ENCODE measurements at places on chromosomes 2 and 18.

DNA sequence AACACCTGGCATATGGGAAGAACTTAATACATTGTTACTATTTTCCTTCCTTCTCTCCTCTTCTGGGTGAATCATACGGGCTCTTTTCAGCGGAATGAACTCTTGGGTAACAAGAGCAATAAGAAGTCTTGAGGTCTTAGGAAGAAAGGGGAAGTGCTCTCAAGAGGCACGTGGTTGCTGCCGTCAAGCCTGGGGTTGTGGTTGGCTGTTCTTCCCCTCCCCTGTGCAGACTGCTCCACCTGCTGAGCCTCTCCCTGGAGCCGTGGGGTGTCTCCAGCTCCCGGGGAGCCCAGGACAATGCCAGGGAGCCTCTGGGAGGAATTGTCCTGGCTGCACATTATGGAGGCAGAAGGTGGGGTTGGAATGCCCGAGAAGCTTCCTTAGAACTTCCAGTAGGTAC lies 19.4 kb downstream of the TOGARAM2 start:
- no peak for DNase-seq

DNA sequence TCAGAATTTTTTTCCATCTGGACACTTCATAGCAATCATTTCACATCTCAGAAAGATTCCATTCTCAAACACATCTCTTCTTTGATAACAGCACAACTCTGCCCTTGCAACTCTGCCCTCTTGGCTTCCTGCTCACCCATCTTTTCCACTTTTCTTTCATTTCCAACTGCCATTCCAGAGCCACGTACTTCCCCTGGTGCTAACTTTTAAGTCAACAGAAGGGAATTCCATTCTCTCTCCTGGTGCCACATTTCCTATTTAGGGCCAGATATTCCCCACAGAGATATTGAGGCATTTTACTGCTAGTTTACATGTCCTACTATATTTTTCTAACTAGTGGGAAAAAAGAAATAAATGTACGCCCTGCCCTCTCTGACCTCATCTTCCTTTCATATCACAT lies 590.2 kb downstream of the ARHGAP15 start:
- DNase-seq = no peak

DNA sequence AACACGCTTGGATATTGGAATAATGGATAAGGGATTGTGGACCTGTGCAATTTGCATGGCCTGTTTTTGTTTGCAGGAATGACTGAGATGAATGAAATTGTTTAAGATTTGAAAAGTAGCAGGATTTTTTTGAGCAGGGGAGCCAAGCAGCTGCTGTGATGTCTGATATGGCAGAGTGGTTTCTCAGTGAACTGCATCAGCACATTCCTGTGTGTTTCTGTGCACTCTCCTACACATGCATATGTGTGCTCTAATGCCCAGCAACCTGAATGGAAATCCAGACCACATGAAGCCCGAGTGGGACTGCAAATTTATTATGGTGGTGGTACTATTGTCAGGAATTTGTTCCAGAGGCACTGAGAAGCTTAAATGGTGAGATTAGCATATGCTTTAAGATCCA lies 161.7 kb downstream of the PARD3B start:
- no peak for DNase-seq

DNA sequence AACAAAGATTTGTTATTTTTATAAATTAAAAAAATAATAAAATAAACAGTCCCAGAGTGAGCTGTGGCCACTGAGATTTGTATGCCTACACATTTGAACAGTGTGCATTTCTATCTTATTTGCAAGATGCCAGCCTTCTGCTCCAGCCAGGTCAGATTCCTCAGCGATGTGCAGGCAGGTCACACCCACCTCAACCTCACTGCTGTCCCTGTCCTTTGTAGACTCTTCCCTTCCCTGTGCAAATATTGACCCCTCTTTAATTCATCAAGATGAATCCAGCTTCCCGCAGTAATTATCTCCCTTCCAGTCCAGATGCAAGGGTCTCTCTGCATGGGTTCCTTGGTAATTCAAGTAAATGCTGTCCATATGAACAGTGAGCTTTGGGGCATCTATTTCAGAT lies 256.2 kb downstream of the PIEZO2 start:
- DNase-seq = no peak

DNA sequence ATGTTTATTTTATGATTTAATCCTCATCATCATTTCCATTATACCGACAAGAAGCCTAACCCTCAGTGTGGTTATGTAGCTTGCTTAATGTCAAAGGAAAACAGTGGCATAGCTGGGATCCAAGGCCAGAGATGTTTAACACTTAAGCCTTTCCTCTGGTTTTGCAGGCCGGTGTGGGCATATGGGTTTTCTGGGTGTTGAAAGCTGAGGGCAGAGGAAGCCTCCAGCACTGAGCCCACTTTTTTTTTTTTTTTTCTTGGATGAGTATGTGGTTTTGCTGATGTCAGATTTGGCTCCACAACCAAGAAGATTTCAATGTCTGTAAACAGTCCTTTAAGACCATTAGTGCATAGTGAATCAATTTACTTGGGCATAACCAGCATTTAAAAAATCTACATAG lies 41.3 kb downstream of the LHCGR start:
- no peak for DNase-seq

DNA sequence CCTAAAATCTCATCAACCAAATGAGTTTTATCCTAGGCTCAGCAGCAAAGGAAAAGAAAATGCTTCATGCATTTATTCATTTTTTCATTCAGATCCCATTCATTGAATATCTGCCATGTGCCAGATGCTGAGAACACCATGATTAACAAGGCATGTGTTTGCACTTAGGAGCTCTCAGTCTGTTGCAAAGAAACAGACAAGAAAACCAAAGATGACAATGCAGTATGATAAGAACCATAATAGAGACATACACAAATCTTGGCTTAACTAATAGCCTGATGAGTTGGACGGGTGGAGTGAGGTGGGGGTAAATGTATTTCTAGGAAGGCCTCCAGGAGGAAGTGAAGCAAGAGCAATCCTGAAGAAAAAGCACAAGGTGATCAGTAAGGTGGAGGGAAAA lies 177.8 kb upstream of the SCN7A start:
- DNase-seq = no peak

DNA sequence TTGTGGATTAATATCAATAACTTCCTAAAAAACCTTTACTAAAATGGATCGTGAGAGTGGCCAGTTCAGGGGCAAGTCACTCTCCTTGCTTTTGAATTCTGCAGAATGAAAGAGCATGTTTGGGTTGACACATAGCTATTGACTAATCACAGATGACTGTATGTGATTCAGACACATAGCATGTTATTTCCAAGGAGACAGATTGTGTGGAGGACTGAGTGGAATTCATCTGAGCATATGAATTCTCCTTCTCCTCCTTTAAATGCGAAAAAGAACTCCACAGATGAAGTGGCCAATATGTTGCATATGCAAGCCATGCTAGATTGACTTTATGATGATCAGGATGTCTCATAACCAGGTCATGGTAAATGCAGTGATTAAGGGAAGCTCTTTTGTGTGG lies 249.4 kb upstream of the FAM98A start:
- peak; percentile 66 for DNase-seq

- DNase-seq = no peak
Observed at GRCh38 chr2:61016392-61017002, 1.0 kb upstream of the PEX13 start.

- DNase-seq = no peak
Observed at GRCh38 chr2:219174801-219175200, 1.9 kb downstream of the CNPPD1 start.

DNA sequence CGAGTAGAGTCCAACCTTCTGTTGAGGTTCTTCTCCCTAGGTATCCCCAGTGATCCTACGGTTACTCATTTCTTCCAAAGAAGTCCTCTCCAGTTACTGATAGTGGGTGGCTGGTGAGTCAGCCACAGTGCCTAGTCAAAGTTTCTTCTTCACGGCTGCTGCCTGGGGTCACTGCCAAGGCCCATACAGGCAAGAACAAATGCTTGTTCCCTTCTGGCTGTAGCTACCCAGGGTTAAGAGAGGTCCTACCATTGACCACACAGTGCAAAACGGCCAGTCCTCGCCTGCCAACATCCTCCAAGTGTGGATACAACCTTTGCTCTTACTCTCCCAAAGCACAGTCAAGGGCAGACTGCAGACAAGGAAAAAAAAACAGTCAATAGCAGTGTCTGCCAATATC lies 2.9 kb upstream of the PTPN4 start:
- peak; percentile 59 for DNase-seq

- DNase-seq = no peak
Observed at GRCh38 chr2:106270471-106270891, 76.4 kb upstream of the UXS1 start.

DNA sequence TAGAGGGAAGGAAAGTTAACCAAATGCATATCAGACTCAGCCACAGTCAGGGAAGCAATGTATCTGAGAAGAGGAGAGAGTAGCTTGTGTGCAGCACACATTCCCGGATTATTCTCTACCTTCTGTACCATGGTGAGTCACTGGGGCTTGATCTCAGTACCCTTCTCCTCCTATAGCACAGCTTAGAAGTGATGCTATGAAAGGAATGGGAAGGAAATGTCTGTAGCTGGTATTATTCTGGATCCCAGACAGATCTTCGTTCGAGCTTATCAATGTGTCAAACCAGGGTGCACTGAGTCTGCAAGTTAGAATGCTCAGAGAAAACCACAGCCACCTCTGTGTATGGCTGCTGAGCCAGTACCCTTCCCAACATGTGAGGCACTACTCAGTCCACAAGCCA lies 88.0 kb upstream of the NFU1 start:
- DNase-seq = no peak

GRCh38 chr2:40220177-40220925 lies 231.5 kb downstream of the SLC8A1 start:
- peak; percentile 11 for DNase-seq

DNA sequence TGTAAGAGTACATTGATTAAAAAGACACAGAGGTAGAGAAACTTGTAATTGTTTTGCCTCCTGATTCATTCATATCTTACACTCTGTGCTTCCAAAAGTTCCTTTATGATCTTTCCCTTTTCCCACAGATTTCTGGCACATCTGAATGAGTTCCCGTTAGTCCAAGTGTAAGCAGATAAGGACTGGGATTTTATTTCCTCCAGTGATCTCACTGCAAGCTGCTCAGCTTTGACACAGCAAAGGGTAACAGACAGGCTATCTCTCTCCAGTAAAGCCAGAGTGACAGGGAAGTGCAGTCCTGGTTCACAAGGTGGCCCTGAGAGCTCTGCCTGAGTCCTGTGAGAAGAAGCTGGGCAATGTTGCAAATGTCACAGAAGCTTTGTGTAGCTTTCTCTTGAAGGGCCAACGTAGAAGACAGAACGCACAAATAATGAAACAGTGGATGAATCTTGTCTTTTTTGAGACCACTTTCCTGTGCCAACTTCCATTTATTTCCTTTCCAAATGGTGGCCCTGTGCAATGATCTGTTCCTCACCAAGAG lies 32.5 kb upstream of the KCNE4 start:
- no peak for DNase-seq

- DNase-seq = no peak
Observed at GRCh38 chr2:222769446-222769845, 91.4 kb upstream of the ACSL3 start.

DNA sequence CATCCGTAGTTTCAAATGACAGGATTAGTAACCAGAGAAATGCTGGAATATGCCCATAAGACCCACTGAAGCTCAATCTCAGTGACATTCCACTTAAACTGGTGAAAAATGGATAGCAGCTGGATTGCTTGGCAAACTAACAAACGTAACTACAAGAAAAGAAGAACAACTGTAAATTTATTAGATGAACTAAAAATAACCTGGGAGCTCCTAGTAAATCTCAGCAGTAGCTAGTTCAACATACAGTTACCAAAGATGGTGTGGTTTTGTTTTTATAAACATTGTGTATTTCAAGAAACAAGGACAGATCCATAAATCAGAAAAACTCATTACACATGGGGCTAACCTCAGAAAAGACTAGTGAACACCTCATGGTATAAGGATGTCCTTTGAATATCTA lies 531.9 kb downstream of the XIRP2 start:
- no peak for DNase-seq

DNA sequence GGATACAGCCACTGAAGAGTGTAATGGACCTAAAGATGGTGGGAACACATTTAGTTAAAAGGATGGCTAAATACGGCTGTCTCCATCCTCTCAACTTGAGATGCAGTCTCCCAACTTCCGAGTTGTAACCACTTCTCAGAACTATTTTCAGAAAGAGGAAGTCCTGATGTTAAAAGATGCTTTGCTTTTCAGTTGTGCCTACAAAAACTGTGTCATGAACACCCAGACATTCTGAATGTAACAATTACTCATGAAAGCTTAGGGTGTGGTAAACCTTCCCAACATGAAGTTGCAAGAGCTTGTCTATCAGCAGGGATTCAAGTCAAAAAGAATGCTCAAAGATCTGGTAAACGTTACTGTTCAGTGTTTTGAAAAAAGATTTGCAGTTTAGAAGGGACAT lies 147.9 kb downstream of the DOCK10 start:
- no peak for DNase-seq

GRCh38 chr2:181574321-181574720 lies 82.6 kb downstream of the CERKL start:
- no peak for DNase-seq

- no peak for DNase-seq
Observed at GRCh38 chr2:233153146-233153798, 93.1 kb downstream of the INPP5D start.

DNA sequence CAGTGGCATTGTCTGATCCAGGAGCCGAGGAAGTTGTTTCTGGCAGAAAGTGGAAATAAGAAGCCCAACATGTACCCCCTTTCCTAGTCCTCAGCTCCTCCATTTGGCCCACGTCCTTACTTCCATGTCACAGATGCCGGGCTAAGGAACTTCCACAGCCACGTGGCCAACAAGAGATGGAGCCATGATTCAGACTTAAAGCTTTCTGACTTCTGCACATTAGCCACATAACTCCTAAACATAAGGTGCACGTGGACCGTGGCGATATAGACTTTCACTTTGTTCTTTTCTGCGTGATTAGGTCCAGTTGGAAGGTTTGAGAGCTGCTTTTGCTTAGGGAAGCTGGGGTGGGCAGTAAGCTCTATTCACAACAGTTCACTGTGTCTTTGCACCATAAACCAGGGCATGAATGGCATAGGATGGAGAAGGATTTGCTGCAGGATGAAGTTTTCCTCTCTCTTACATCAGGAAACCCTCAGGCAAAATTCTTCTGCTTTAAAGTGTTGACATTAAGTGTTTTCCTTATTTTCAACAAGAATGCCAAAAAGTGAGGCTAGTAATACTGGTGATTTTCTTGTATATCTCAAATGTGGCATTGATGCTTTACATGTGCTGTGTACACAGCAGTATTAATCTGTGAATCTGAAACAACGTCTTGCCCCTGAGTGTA lies 61.2 kb upstream of the RBM44 start:
- DNase-seq = no peak

- DNase-seq = peak; percentile 51
Observed at GRCh38 chr2:219230059-219230540, 494 bp downstream of the ANKZF1 start.

GRCh38 chr2:133139847-133140533 lies 428.3 kb downstream of the NCKAP5 start:
- no peak for DNase-seq
